Activated naive CD4-positive, alpha-beta T cell treated with anti-CD3 and anti-CD28 coated beads, Interleukin-2, amount 50 U/mL, for 16 hours (primary cell): ENCODE measurements at places on chromosomes 16 and 17.
A peak's percentile ranks its signal among the peaks of the same experiment; 100 is the strongest.

GRCh38 chr16:77449208-77449607 is 14.4 kb upstream of the ADAMTS18 start:
- no peak for DNase-seq

DNA sequence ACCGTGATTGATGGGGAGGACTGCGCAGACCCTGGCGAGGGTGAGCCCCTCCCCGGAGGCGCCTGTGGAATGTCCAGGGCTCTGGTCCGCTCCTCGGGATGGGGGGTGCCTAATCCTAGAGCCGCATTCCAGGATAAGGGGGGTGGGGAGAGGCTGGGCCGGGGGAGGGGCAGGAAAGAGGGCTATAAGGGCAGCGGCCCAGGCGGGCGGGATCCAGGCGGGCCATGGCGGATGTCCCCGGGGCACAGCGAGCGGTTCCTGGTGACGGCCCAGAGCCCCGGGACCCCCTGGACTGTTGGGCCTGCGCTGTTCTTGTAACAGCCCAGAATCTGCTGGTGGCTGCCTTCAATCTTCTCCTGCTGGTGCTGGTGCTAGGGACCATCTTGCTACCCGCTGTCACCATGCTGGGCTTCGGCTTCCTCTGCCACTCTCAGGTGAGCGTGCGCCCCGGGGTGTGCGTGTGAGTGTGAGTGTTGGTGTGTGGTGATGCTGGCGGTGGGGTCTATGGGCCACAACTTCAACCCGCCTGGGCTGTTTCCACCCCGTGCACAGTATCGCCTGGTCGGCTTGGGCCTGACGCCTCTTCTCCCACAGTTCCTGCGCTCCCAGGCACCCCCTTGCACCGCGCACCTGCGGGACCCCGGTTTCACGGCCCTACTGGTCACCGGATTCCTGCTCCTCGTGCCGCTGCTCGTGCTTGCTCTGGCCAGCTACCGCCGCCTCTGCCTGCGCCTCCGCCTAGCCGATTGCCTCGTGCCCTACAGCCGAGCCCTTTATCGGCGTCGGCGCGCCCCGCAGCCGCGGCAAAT is at the start of gene TMEM88:
TMEM88 (plus strand) TSS at position 216 of the 809 bp plus-strand sequence; CDS start at position 225, 9 bp downstream.
- DNase-seq: no peak

GRCh38 chr17:78307887-78308638 is 51.8 kb downstream of the SOCS3 start:
- DNase-seq: no peak

DNA sequence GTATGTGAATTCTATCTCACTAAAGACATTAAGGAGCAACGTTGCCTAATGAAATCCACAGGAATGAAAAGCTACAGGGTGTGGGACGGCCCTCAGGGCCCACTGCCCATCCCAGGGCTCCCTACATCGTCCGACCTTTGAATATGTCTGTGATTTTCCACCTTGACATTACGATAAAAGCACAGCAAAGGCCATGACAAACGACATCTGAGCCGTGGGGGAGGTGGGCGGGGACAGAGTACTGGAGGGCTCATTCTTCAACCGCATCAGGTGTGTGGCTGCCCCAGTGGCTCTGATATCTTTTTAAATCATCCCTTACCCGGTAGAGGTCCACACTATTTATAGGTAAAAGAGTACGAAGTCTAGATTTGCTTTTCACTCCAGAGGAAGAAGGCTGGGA is 35.1 kb downstream of the LMF1 start:
- no peak for DNase-seq

GRCh38 chr17:42901535-42902229 is 1.1 kb downstream of the G6PC1 start:
- DNase-seq: no peak

- peak; percentile 52 for DNase-seq
Observed at GRCh38 chr17:63984651-63985386, 12.1 kb upstream of the SCN4A start.

DNA sequence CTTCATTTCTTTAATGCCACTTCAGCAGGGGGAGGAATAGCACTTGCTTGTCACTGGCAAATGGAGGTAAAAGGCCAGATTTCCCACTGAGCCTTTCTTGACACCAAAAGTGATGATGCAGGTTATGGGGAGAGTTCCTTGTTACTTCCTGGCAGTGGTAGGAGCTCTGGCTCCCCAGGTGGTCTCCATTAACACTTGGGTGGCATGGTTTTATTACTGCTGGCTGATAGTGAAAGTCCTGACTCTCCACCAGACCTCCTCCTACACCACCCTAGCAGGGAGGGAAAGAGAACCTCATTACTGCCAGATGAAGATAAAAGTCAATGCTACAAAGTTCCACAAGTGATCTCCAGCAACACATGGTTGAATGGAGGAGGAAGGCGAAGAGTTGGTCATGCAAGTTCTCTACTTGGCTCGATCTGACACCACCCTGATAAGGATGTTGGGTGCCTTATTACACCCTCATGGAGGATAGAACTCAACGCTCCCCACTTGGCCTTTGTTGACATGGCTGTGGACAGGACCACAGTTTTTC is 152.7 kb upstream of the GNAO1 start:
- DNase-seq: no peak

DNA sequence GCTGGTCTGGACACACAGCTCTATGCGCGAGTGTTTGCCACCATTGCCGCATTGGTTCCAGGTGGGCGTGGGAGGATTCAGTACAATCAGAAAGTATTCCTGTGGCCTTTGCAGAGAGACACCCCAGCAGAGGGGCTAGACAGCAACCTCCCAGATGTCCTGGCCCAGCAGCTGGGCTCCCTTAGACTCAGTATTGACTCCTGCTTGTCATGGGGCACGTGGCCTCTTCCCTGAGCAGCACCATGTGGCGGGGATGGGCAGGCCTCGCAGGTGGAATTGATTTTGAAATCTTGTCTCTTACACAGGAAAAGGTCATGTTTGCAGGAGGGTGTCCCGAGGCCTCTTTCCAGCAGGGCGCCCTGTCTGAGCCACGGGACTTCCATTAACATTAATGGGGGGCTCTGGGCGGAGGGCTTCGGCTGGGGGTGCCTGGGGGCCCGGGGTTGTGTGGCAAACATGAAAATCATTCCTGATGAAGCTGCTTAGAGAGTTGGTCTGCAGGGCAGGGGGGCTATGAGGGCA is 96.4 kb downstream of the C16orf78 start:
- DNase-seq: no peak

DNA sequence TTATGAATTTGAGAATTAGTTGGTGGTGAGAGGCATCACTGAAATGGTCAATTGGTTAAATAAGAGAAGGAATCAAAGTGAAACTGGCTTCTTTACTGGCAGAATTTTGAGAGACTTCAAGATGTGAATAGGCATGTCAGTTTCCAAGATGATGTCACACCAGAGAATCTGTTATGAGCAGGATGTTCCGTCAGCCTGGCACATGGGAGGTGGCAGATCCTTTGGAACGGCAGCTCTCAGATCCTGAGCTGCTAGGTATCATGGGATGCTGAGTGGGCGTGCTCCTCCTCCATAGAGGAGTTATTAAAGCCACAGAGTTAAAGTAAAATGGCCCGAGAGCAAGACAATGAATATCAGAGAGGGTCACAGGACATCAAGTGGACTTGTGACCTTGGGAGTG is 444.3 kb upstream of the HSBP1 start:
- no peak for DNase-seq

GRCh38 chr17:72123530-72124437 is 3.0 kb downstream of the SOX9 start:
- no peak for DNase-seq

GRCh38 chr17:15662681-15663080 is 21.4 kb downstream of the TRIM16 start:
- no peak for DNase-seq

- DNase-seq: no peak
Observed at GRCh38 chr17:63474586-63475460, 2.0 kb upstream of the ACE start.

GRCh38 chr17:28317099-28317965 is 1.7 kb upstream of the TMEM97 start:
- DNase-seq: no peak

DNA sequence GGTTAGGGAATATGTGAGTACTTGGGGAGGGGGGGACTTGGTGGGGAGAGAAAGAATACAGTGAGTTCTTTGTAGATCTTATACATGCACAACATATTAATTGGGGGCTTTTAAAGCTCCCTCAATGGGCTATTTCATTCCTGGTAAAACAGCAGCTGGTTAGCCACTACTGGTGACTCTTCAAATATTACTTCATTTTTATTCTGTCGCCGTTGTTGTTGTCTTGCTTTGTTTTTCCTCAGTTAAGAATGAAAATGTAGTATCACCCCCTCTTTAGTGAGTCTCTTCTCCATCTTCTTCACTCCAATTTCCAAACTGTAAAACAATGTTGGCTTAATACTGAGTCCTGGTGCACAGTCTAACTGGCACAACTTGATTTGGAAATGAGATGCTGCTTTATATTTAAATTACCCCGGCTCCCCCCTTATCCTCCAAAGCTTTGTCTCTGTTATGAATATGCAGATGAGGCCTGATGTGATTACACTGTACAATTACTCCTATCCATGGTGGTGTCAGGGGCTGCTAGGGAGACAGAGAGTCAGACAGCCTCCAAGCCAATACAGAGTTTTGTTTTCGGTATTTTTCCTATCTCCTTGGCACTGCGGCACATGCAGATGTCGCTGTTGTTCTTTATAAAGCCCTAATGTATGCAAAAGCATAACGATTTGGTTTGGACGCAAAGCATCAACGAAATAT is 256.9 kb upstream of the PMFBP1 start:
- no peak for DNase-seq

- no peak for DNase-seq
Observed at GRCh38 chr16:76787394-76787793, 403.6 kb upstream of the MON1B start.

- DNase-seq: no peak
Observed at GRCh38 chr16:586047-586644, 3.7 kb upstream of the RAB40C start.

GRCh38 chr17:63476459-63476853 is 405 bp upstream of the ACE start:
- DNase-seq: no peak

GRCh38 chr16:88815901-88816589 is 4.3 kb upstream of the APRT start:
- DNase-seq: peak; percentile 71

DNA sequence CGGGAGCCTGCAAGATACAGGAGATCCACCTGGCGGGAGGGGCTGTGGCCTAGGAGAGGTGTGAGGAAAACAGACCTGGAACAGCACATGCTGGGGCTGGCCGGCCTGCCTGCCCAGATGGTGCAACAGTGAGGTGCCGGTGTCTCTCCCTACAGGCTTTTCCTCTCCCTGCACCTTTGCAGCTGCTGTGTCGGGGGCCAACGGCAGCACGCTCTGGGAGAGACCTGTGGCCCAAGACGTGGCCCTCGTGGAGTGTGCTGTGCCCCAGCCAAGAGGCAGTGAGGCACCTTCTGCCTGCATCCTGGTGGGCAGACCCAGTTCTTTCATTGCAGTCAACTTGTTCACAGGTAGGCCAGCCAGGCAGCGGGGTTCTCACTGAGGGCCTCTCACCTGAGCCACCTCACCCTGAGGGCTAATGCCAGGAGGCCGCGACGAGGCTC is 15.9 kb downstream of the RGS11 start:
- DNase-seq: no peak

GRCh38 chr17:76789235-76789788 is 51.4 kb downstream of the MFSD11 start:
- no peak for DNase-seq

- DNase-seq: no peak
Observed at GRCh38 chr17:4536742-4537411, 18.3 kb downstream of the MYBBP1A start.

GRCh38 chr17:72692676-72693075 is 399.8 kb downstream of the SLC39A11 start:
- DNase-seq: no peak

GRCh38 chr16:86823125-86823524 is 244.8 kb downstream of the FOXL1 start:
- no peak for DNase-seq

DNA sequence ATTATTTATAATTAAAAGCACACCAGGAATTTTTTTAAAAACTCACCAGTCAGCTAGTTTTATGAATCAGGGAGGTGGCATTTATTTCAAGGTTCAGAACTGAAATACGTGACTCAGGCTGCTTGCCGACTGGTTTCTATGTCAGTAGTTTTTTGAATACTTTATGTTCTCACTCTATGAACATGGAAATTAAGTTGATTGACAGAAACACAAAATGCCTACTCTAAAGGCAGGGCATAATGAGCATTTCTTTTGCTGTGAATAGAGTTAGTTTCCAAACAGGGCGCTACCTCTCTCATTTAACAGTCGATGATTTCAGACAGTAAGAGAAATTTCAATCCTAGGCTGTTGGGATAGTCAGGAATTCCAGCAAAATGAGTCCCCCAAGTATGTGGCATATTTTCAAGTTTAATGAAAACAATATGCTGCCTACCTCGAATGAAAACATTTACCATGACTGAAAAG is 6.7 kb downstream of the HS3ST3B1 start:
- no peak for DNase-seq

- DNase-seq: no peak
Observed at GRCh38 chr16:89334461-89334860, 117.0 kb downstream of the ZNF778 start.

- no peak for DNase-seq
Observed at GRCh38 chr17:40457369-40457768, 14.1 kb downstream of the IGFBP4 start.

GRCh38 chr17:58331815-58332777 is 3.5 kb upstream of the TSPOAP1 start:
- DNase-seq: peak; percentile 92

GRCh38 chr17:66904760-66905624 is 59.5 kb upstream of the CACNG4 start:
- DNase-seq: no peak

DNA sequence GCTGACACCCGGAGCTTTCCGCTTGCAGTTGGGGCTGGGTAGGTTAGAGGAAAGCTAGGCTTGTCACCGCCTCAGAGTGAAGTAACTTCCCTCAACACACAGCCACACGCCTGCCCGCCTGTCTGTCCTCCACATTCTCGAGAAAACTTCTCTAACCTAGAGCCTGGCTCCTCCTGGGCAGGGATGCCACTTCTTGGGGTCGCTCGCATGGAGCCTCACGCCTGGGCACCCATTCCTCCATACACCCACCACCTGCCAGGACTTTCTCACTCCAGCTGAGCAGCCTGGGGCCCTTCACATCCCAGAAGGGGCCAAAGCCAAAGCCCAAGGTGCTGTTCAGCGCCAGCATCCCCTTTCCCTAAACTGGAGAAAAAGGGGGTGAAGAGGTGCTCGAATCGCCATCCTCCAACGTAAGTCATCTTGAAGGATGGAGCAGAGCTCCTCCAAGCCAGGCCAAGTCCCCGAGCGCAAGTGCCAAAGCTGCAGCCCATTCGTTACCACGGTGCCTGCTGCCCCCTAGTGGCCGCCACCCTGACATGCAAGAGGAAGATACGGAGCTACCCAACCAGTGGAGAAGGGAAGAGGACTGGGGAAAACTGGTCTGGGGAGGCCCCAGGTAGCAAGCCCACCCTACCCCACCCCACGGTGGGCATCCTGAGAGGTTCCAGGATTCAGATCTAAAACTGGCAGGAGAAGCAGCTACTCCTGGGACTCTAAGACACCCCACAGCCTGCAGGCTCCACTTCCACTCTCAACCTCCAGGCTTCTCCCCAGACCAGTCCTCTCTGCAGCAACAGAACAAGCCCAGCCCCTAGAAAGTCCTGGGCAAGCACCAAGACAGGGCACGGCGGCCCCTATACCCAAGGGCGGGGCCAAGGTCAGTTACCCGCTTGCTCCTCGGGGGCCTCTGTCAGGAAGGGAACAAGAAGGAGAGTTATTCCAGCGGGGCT is 63.1 kb downstream of the MYO18A start:
- DNase-seq: peak; percentile 80
